ENCODE measurements at places on chromosomes 2 and 18.
A peak's percentile ranks its signal among the peaks of the same experiment; 100 is the strongest.

- DNase-seq, result peak; percentile 32
Observed at GRCh38 chr2:103959174-103960128, 894.5 kb upstream of the POU3F3 start.

- no peak for DNase-seq
Observed at GRCh38 chr2:133247631-133248030, 320.6 kb downstream of the NCKAP5 start.

GRCh38 chr2:13585732-13586131 is 869.0 kb downstream of the TRIB2 start:
- no peak for DNase-seq

DNA sequence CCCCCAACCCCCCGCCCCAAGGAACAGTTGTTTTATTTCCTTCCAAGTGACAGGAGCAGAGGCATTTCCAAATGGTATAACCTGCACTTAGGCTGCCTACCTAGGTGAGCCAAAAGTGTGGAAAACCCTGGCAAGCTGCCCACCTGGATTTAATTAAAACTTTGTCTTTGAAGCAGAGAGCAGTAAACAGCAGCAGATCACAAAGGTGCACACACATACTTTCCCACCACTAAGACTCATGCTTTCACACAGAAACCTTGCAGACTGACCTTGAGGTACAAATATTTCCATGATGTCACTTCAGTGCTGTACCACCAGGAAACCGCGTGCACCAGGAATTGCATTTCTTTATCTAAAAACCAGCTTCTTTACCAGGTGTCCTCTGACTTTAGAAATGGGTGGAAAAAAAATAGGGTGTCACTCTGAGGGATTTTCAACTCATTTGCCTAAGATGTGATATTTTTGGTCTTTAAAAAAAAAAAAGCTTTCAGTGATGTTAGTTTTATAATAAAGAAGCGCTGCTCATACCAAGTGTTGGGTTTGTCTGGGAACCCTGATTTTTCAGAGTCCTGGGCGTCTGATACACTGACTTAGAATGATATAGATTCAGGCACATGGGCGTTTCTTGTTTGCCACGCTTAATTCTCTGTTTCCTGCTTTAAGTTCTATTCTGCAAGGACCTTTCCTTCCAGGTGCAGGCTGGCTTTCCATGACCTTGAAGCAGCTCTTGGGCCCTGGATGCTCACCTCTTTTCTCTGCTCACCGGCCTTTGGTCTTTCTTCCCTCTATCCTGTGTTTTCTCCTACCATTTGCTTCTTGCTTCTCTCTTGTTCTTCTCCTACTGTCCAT is 70.7 kb upstream of the BCL2L11 start:
- DNase-seq, result no peak

- no peak for DNase-seq
Observed at GRCh38 chr2:191465766-191466420, 212.0 kb upstream of the NABP1 start.

GRCh38 chr2:129888896-129889295 is 90.6 kb upstream of the RAB6C start:
- no peak for DNase-seq

GRCh38 chr18:34224423-34225217 is at the start of gene NOL4:
Gene NOL4, minus strand, starts transcription at chr18:34224913. Its CDS starts 1,660 bp downstream, at chr18:34223253.
- peak; percentile 91 for DNase-seq

- peak; percentile 35 for DNase-seq
Observed at GRCh38 chr2:208103616-208104015, 20.7 kb downstream of the CRYGD start.

GRCh38 chr2:10035053-10035422 is 8.3 kb upstream of the KLF11 start:
- DNase-seq, result no peak

DNA sequence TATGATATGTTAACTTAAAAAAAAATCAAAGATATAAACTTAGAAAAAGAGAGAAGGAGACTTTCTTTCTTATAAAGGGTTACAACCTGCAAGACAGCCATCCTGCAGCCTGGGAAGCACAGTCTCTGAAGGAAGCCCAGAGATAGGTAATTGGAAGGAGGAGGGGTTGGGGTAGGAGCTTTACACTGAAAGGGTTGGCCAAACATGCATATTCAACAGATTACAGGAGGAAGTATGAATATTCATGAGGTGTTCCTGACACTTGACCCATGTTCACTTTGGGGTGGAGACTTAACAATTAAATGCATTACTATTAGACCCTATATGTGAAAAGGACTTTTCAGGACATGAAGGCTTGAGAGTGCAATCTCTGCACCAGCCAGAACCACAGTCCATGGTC is 71.7 kb upstream of the CDH2 start:
- peak; percentile 38 for DNase-seq

DNA sequence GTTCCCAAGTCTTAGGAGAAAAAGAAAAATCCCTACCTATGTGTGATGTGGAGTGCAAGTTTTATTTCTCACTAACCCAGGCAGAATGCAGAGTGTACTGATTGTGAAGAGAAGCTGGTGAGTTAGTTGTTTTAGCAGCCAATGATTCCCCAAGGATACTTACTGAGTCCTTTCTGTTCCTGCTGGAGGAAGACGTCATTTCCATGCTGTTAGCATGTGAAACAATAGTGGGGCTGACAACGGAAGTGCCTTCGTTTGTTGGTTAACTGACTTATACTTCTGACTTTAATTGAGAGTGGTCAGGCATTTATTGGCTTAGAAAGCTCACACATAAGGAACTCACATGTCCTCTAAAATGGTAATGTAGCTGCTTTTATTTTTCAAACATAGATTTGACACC is 180.6 kb downstream of the MC4R start:
- no peak for DNase-seq

DNA sequence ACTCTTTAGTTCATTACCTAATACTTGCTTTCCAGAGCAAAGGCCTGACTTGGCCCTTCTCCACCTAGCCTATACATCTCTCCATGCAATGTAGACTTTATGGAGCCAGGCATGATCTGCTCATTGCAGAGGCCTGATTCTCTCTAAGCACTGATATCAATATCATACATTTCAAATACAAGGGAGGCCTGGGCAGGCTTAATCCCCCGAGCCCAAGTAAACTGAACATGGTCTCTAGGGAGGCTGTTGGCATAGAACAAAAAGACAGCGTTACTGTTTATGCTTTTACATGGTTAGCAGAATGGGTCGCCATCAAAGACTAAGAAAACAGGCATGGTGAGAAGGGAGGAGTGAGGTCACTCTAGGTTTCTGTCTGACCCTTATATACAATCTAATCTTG is 695.1 kb downstream of the ZEB2 start:
- no peak for DNase-seq

DNA sequence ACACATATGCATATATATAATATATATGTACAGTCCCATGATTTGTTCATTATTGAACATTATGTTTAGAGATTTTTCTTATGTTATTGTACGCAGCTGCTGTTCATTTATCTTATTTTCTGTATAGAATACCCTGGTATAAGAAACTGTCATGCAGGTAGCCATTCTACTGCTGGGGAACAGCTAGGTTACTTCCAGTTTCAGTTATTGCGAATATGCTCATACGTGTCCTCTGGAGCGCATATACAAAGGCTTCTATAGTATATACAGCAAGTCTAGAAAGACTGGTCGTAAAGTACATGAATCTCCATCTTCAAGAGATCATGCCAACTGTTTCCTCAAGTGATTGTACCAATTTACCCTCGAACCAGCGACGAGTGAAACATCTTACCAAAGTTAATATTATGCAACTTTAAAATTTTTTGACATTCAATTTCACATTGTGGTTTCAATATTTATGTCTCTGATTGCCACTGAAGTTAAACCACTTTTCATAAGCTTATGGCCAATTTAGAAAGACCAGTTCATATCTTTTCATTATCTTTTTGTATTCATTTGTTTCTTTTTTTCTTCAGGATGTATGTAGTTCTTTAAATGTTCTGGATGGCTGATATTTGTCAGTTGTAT is 53.5 kb downstream of the RDH14 start:
- DNase-seq, result no peak

GRCh38 chr18:23668731-23669130 is 6.0 kb upstream of the ANKRD29 start:
- no peak for DNase-seq

GRCh38 chr18:12308386-12309100 is 502 bp downstream of the TUBB6 start:
- peak; percentile 91 for DNase-seq

- DNase-seq, result no peak
Observed at GRCh38 chr18:79599441-79599931, 80.1 kb upstream of the CTDP1 start.

DNA sequence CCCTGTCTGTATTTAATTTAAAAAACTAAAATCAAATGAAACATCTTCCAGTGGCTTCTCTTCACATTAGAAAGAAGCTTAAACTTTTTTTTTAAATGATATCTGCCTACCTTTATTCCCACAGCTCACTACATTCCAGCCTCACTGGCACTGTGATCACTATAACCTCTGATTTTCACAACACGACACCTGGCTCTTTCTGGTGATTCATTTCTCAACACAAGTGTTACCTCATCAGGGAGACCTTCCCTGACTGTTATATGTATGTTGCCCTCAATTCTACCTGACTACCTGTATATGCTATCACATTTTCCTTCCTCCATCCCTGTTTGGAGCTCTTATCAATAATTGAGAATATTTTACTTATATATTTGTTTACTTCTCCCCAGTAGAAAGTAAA is 76.6 kb downstream of the BAZ2B start:
- no peak for DNase-seq

All from H7 (cell line).